Left ventricle myocardium inferior (tissue), 1 donor: ENCODE measurements at places on chromosomes 16 and 17.

DNA sequence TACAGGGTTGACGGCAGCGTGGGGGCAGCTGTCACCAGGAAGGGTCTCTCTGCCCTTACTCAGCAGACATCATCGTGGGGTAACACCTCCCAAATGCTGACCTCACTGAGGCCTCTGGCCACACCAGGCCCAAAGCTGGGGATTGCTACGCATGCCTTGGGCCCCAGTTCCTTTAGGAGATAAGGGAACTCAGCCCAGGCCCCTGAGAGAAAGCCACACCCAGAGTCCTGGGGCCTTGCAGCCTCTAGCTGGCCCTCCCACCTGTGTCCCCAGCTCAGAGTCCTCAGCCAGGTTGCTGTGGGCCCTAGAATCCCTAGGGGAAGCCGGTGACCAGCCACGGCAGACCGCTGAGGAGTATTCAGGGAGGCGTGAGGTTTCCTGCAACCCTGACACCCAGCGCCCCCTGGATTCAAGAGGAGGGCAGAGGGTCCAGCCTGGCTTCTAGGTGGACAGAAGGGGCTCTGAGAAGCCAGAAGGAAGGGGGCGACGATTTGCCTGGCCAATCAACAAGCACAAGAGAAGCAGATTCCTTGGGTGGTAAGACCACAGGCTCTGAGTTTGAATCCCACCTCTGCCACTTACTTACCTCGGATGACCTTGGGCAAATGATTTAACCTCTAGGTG is 10.3 kb upstream of the GINS2 start:
- peaks cover 44% of the 10 kb centered on the region for H3K27me3 ChIP-seq
- DNase-seq = no peak
- no peaks in the 10 kb centered on the region for H3K36me3 ChIP-seq
- H3K4me1 ChIP-seq = peaks cover 6% of the 10 kb centered on the region
- H3K4me3 ChIP-seq = peak overlapping the region; percentile 5
- peak overlapping the region; percentile 58 for H3K27ac ChIP-seq

DNA sequence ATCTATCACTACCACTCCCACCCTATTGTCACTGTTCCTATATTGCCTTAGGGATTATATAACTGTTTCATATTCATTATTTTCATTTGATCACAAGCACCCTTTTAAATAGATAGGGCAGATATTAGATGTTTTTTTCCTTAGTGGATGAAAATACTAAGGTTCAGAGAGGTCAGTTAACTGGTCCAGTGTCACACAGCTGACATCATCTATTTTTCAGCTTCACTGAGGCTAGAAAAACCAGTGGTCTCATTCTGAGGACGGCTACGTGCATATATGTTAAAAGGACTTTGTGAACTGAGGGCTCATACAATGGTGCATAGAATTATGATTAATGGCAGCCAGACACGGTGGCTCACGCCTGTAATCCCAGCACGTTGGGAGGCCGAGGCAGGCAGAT is 29.0 kb upstream of the RGS9 start:
- no peak overlapping the region for H3K27ac ChIP-seq
- no peak for DNase-seq
- H3K4me1 ChIP-seq = peaks cover 23% of the 10 kb centered on the region

- no peak overlapping the region for H3K4me3 ChIP-seq
- H3K27ac ChIP-seq = no peak overlapping the region
- H3K4me1 ChIP-seq = no peaks in the 10 kb centered on the region
- no peak for DNase-seq
- H3K36me3 ChIP-seq = no peaks in the 10 kb centered on the region
- peaks cover 10% of the 10 kb centered on the region for H3K27me3 ChIP-seq
Observed at GRCh38 chr17:62716834-62717588, 89.5 kb downstream of the MRC2 start.

GRCh38 chr16:89971495-89972243 is 23.1 kb downstream of the DEF8 start:
- DNase-seq = no peak
- H3K27ac ChIP-seq = peak overlapping the region; percentile 97
- H3K36me3 ChIP-seq = no peaks in the 10 kb centered on the region
- no peaks in the 10 kb centered on the region for H3K27me3 ChIP-seq
- H3K4me1 ChIP-seq = peaks cover 43% of the 10 kb centered on the region

- H3K27ac ChIP-seq = no peak overlapping the region
- H3K27me3 ChIP-seq = peaks cover 17% of the 10 kb centered on the region
- H3K4me1 ChIP-seq = peaks cover 4% of the 10 kb centered on the region
- no peak overlapping the region for H3K4me3 ChIP-seq
- no peaks in the 10 kb centered on the region for H3K36me3 ChIP-seq
Observed at GRCh38 chr16:15830832-15831451, 25.9 kb downstream of the MYH11 start.

DNA sequence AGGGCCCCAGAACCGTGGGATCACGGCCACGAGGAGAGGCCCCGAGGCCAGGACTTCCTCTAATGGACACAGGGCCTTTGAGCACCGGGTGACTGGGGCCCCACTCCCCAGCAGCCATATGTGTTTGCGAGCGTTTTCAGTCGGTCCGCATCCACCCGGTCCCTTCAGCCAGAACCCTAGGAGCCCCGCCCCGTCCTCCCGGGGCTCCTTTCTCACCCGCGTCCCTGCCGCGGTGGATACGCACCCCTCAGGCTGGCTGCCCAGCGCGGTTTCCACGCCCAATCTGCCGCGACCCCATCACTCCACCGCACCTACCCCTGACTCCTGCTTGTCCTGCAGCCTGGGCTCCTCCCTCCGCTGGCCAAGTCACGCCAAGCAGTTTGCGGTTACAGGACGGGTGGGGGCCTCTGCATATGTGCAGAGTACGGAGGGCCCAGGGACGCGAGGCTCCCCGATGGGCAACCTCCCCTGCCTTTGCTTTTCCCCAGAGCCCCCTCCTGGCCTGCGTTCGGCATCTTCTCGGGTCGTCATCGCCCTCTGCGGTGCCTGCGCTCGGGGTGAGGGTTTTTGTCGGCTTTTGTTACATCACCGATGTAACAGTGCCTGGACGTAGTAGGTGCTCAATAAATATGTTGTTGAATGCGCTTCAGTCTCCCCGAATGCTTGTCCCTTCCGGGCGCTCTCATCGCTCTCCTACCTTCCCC is 1.0 kb upstream of the TTYH2 start:
- peaks cover 92% of the 10 kb centered on the region for H3K4me1 ChIP-seq
- H3K27ac ChIP-seq = peak overlapping the region; percentile 93
- H3K27me3 ChIP-seq = no peaks in the 10 kb centered on the region
- peak overlapping the region; percentile 72 for H3K4me3 ChIP-seq
- H3K36me3 ChIP-seq = peaks cover 29% of the 10 kb centered on the region

GRCh38 chr17:70288540-70289290 is 119.4 kb downstream of the KCNJ2 start:
- no peak overlapping the region for H3K4me3 ChIP-seq
- DNase-seq = no peak
- H3K27ac ChIP-seq = no peak overlapping the region
- H3K27me3 ChIP-seq = no peaks in the 10 kb centered on the region
- peaks cover 13% of the 10 kb centered on the region for H3K4me1 ChIP-seq
